ENCODE measurements at places on chromosomes 1 and 21. TPM values are rescaled to one million over a fixed set of nuclear protein-coding genes. Genes with fewer than 3 reads are reported as not detected.

- no peaks in the 10 kb centered on the region for H3K36me3 ChIP-seq
- no peaks in the 10 kb centered on the region for H3K27me3 ChIP-seq
- H3K4me3 ChIP-seq: peak overlapping the region; percentile 90
- H3K4me1 ChIP-seq: peaks cover 29% of the 10 kb centered on the region
Observed at GRCh38 chr1:42335809-42336518, 929 bp upstream of the FOXJ3 start.

DNA sequence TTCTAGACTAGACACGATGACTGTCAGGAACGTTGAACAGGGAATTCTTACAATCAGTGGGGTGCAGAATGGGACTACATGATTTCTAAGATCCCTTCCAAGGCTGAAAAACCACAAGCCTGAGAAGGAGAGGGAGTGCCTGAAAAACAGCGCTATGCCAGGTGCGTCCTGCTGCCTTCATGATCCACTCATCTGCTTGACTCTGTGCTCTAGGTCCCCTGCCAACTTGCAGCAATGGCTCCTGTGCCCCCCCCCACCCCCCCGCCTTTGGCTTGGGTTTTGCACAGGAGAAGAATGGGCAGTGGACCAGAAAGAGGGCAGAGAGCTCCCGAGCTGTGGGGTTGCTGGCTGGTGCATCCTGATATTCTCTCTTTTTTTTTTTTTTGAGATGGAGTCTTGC is 5.9 kb downstream of the SLC2A7 start:
- peaks cover 10% of the 10 kb centered on the region for H3K27me3 ChIP-seq
- H3K36me3 ChIP-seq: no peaks in the 10 kb centered on the region
- no peak overlapping the region for H3K4me3 ChIP-seq
- no peak for DNase-seq

DNA sequence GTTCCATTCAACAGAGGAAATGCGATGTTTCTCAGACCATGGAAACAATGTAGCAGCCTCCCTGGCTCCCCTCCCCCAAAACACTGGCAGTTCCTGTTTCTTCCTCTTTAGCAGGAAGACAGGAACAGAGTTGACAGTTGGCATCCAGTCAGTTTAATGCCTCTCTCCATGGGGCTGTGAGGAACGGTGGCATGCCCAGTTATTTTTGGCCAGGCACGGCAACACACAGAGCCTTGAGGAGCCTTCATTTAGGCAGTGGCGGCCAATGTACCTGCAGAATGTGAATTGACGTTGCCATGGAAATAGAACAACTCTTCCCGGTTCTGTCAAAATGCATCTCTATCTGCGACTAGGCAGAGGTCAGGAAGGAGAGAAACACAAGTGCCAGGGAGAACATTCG is 330.6 kb downstream of the DSCAM start:
- no peak overlapping the region for H3K27ac ChIP-seq
- H3K4me1 ChIP-seq: no peaks in the 10 kb centered on the region
- no peaks in the 10 kb centered on the region for H3K36me3 ChIP-seq
- DNase-seq: no peak
- no peaks in the 10 kb centered on the region for H3K27me3 ChIP-seq
- no peak overlapping the region for H3K4me3 ChIP-seq

- H3K36me3 ChIP-seq: no peaks in the 10 kb centered on the region
- no peak overlapping the region for H3K4me3 ChIP-seq
- H3K27ac ChIP-seq: peak overlapping the region; percentile 66
- DNase-seq: no peak
- peaks cover 16% of the 10 kb centered on the region for H3K4me1 ChIP-seq
- H3K27me3 ChIP-seq: peaks cover 3% of the 10 kb centered on the region
Observed at GRCh38 chr1:67700692-67701410, 15.8 kb downstream of the GADD45A start.

CMPK1 gene
- 107 TPM for total RNA-seq

GRCh38 chr1:56255516-56256152 is 323.7 kb downstream of the PLPP3 start:
- no peak for DNase-seq
- H3K36me3 ChIP-seq: no peaks in the 10 kb centered on the region
- H3K27me3 ChIP-seq: no peaks in the 10 kb centered on the region
- no peaks in the 10 kb centered on the region for H3K4me1 ChIP-seq

GRCh38 chr21:46613391-46613790 is 8.5 kb upstream of the S100B start:
- no peaks in the 10 kb centered on the region for H3K4me1 ChIP-seq
- no peak overlapping the region for H3K4me3 ChIP-seq
- no peaks in the 10 kb centered on the region for H3K36me3 ChIP-seq

DNA sequence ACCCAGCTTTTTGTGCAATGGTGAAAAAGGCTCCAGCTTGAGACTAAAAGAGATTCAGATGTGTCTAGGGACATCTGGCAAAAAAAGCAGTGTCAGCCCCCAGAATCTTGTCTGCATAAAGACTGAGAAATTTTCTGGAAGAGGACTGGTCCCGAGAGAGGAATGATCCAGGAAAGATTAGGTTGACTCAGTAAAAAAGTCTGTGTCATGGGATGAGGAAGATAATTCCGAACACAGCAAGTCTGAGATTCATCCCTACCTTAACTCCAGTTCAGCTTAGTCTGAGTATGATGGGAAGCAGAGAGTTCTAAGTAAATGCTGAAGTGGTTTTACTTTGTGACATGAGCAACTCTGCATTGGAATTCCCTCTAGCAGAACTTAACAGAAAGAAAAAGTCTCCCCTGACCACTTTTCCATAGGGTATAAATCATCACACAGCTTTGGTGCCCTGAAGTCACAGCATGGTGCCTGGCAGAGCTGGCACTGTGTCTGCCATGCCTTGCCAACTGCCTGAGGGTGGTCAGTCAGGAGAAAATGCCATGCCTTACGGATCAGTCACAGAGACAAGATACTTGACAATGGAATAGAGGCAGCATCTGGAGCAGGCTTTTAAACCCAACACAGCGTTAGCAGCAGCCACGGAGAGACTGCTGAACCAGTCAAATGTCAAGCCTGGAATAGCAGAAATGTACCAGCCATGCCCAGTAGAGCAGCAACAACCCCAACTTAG is 153.4 kb downstream of the ZC3H11B start:
- no peak for DNase-seq
- H3K4me3 ChIP-seq: no peak overlapping the region
- no peaks in the 10 kb centered on the region for H3K36me3 ChIP-seq
- no peaks in the 10 kb centered on the region for H3K27me3 ChIP-seq
- peaks cover 11% of the 10 kb centered on the region for H3K4me1 ChIP-seq
- no peak overlapping the region for H3K27ac ChIP-seq

DNA sequence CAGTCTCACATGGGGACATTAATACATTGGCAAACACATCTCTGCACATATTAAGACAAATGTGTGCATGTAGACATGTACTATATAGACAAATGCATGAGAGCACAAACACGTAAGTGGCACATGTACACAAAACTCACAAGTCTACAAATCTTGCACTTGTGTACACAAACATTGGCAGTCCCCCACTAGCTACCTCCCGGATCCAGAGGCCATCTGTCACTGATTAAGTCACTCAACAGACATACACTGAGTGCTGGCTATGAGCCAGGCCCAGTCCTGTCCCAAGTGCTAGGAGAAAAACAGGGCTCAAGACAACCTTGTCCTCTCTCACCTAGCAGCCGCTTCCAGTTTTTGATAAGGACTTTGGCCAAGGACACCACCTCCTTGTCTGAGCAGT is 7.0 kb downstream of the TCEA3 start:
- no peak overlapping the region for H3K4me3 ChIP-seq
- H3K27me3 ChIP-seq: peaks cover 2% of the 10 kb centered on the region
- no peak overlapping the region for H3K27ac ChIP-seq
- H3K36me3 ChIP-seq: peaks cover 4% of the 10 kb centered on the region
- no peak for DNase-seq
- H3K4me1 ChIP-seq: peaks cover 16% of the 10 kb centered on the region

DNA sequence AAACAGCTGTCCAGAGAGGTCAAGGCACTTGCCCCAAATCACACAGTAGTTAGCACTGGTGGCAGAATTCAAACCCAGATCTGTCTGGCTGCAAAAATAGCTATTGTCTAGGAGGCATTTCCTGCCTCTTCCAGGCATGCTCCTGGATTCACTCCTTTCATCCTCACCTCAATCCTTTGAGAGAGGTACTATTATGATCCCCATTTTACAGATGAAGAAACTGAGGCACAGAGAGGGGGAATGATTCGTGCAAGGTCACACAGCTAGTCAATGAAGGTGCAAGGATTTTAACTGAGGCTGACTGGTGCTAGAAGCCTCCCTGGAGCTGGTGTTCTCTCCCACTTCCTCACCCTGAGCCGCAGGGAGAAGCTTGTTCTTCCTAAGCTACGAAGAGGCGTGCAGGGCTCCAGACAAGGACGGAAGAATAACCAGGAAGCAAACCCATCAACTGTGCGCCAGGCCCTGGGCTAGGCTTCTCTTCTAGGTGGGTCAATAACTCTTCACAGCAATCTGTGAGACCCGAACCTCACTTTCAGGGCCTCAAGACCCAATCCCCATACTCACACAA is 631 bp upstream of the LAPTM5 start:
- DNase-seq: no peak
- peak overlapping the region; percentile 100 for H3K4me3 ChIP-seq
- no peaks in the 10 kb centered on the region for H3K27me3 ChIP-seq
- H3K27ac ChIP-seq: peak overlapping the region; percentile 97
- H3K4me1 ChIP-seq: peaks cover 83% of the 10 kb centered on the region
- peaks cover 28% of the 10 kb centered on the region for H3K36me3 ChIP-seq

- no peaks in the 10 kb centered on the region for H3K36me3 ChIP-seq
- H3K4me3 ChIP-seq: no peak overlapping the region
- no peaks in the 10 kb centered on the region for H3K4me1 ChIP-seq
- no peaks in the 10 kb centered on the region for H3K27me3 ChIP-seq
- DNase-seq: no peak
- no peak overlapping the region for H3K27ac ChIP-seq
Observed at GRCh38 chr1:163875200-163875926, 553.6 kb downstream of the NUF2 start.

- H3K4me3 ChIP-seq: no peak overlapping the region
- H3K27me3 ChIP-seq: peaks cover 6% of the 10 kb centered on the region
- no peaks in the 10 kb centered on the region for H3K4me1 ChIP-seq
- H3K27ac ChIP-seq: no peak overlapping the region
Observed at GRCh38 chr1:93976291-93976690, 67.1 kb upstream of the GCLM start.

DNA sequence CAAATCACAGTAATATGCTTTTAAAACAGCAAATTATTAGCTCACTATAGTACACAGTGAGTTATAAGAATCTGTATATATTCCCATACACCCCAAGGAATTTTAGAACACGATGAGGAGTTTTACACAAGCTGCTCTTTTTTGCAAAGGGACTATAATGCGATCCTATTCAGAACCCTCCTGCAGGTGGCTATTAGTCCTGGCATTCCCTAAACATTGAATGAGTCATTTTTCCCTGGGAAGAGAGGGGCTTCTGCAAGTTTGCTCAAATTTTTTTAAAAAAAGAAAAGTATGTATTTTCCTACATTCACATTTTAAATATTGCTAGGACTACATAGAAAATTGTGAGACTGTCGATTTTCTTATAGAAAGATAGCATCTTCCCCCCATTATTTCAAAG is 106.3 kb downstream of the COL11A1 start:
- H3K36me3 ChIP-seq: no peaks in the 10 kb centered on the region
- no peak overlapping the region for H3K27ac ChIP-seq
- no peaks in the 10 kb centered on the region for H3K4me1 ChIP-seq
- H3K27me3 ChIP-seq: no peaks in the 10 kb centered on the region
- no peak for DNase-seq
- no peak overlapping the region for H3K4me3 ChIP-seq

TGFBR3 gene
- 7.4 TPM for total RNA-seq

DNA sequence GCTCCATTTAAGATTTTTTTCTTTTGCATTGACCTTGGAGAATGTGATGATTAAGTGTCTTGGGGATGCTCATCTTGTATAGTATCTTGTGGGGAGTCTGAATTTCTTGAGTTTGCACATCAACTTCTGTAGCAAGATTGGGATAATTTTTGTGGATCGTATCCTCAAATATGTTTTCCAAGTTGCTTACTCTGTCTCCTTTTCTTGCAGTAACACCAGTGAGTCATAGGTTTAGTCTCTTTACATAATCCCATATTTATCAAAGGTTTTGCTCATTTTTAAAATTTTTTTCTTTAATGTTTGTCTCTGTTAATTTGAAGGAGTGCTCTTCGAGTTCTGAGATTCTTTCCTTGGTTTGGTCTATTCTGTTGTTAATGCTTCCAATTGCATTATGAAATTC is 41.7 kb upstream of the ANGPTL1 start:
- H3K4me3 ChIP-seq: no peak overlapping the region
- peaks cover 2% of the 10 kb centered on the region for H3K36me3 ChIP-seq
- H3K4me1 ChIP-seq: peaks cover 2% of the 10 kb centered on the region
- no peak overlapping the region for H3K27ac ChIP-seq

COL11A1 gene
- not detected for total RNA-seq

GRCh38 chr1:209202830-209203532 is 380.5 kb upstream of the CAMK1G start:
- H3K36me3 ChIP-seq: no peaks in the 10 kb centered on the region
- peaks cover 2% of the 10 kb centered on the region for H3K4me1 ChIP-seq
- no peak overlapping the region for H3K4me3 ChIP-seq

DNA sequence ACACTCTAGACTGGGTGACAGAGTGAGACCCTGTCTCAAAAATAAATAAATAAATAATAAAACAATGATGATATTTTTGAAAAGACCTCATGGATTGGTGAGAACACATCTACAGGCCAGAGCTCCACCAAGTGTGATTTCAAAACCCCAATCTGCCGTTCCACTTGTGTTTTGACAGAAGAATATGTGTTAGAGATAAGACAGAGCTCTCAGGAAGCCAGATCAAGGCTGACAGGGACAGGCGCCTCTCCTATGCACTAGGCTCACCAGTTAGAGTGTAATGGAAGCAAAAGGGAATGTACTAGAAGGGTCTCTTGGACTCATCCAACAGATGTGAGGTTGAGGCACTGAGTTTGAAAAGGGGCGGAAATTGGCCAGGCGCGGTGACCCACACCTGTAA is 110.7 kb upstream of the ERRFI1 start:
- H3K4me3 ChIP-seq: no peak overlapping the region
- no peak overlapping the region for H3K27ac ChIP-seq
- H3K4me1 ChIP-seq: peaks cover 6% of the 10 kb centered on the region
- H3K27me3 ChIP-seq: peaks cover 41% of the 10 kb centered on the region
- no peaks in the 10 kb centered on the region for H3K36me3 ChIP-seq

GRCh38 chr21:19148056-19148455 is 744.5 kb upstream of the TMPRSS15 start:
- no peaks in the 10 kb centered on the region for H3K27me3 ChIP-seq
- no peak overlapping the region for H3K27ac ChIP-seq
- no peaks in the 10 kb centered on the region for H3K36me3 ChIP-seq
- H3K4me1 ChIP-seq: no peaks in the 10 kb centered on the region

DNAH14 gene
- 0.57 TPM for total RNA-seq

DNA sequence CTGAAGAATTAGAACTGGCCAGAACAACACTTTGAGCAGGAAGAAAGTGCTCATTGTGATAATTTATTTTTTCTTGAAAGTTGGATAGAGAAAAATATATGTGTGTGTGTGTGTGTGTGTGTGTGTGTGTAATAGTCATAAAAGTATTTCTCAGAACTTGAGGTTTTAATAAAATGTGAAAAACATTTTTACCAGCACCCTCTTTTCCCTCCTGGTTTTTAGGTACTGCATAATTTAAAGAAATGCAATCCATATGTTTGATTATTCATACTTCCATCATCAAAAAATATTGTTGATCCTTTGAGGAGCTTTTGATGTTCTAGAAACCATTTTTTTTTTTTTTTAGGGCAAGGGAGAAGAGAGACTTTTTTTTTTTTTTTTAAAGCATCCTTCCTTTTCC is 66.8 kb upstream of the JUN start:
- no peaks in the 10 kb centered on the region for H3K27me3 ChIP-seq
- no peak overlapping the region for H3K4me3 ChIP-seq
- DNase-seq: no peak
- H3K27ac ChIP-seq: no peak overlapping the region
- H3K4me1 ChIP-seq: peaks cover 17% of the 10 kb centered on the region
- no peaks in the 10 kb centered on the region for H3K36me3 ChIP-seq

GRCh38 chr1:218201601-218202000 is 83.5 kb upstream of the RRP15 start:
- no peak overlapping the region for H3K27ac ChIP-seq
- no peaks in the 10 kb centered on the region for H3K36me3 ChIP-seq
- H3K4me3 ChIP-seq: no peak overlapping the region
- DNase-seq: no peak

All from activated CD4-positive, alpha-beta T cell treated with anti-CD3 and anti-CD28 coated beads, Interleukin-2, amount 10 ng/mL, durations not matched to agents 24 days and 14 days (primary cell).